ENCODE measurements at places on chromosomes 6 and 20. TPM values are rescaled to one million over a fixed set of nuclear protein-coding genes. Genes with fewer than 3 reads are reported as not detected.

GRCh38 chr6:40948570-40948969, 90.5 kb downstream of the UNC5CL start:
- DNase-seq, result peak; percentile 21

DNA sequence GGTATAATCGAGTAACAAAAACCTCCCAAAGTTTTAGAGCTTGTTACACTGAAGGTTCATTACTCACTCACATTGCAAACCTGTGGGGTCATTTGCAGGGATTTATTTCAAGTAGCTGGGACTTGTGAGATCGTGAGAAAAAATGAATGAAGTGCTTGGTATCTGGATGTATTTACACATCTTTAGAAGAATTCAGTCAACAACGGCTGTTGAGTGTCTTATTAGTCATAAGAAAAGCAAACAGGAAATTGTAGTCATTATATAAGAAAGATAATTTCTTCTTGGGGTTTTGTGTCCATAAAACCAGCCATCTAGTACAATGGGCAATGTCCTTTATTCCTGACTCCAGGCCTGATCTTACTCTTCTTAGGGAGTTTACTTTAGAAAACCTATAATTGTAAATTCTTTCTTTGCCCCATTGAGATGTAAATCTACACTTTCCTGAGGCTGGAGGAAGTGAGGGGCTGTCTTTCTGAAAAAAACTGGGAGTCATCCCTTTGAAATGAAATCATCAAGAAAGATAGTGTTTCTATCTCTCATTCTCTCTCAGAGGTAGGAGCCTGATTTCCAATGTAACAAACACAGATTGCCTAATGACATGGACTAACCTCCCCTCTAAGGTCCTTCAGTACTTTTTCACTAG, 202.5 kb upstream of the ASCC3 start:
- DNase-seq, result peak; percentile 57

Gene PLCB4
- 6.5 TPM for polyA plus RNA-seq

Gene RIMS4
- polyA plus RNA-seq, result 3.5 TPM

DNA sequence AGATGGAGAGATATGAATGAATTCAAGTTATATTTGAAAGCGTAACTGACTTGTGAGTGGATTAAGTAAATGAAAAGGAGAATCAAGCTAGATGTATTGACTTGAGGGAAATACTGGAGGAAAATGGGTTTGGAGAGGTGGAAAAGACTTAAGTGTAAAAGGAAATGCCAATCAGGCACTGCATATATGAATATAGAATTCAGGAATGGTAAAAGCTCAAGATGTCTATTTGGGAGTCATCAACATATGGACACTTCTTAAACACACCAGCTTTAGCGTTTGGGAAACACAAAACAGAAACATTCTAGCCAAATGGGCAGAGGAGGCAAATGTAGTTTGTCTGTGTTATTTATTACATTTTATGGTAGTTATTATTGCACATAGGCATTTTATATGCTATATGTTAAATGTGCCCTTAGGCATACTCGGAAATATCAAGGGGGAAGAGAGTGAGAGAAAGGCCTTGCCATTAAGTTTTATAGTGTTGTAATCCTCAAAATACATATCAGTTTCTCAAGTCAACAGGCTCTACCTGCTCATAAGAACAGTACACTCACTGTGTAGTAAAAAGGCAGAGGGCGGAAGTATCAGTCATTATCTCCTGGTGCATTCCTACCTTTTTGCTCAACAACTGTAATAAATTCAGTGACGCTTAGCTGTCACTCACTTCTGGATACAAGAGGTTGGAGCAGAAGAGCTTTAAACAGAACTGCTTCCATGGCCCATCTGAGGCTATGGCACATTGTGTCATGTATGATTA, 33.7 kb upstream of the ME1 start:
- no peak for DNase-seq

Gene DEFB129
- polyA plus RNA-seq, result not detected

Gene PRSS16
- 8.7 TPM for polyA plus RNA-seq

DNA sequence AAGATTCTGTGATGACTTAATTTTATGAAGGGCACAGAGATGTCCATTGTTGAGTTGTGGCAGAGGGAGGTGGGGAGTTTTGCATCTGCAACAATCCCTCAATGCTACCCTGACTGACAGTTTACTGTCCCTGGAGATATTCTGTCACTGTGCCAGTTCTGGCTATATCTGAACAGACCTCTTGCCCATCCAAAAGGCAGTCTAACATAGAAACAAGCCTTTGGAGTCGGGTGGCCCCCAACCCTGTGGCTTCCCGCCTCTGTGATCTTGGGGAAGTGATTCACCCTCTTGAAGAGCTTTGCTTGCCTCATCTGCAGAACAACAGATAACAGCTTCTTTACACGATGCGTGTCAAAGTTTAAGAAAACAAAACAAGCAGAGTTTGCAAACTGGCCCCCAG, 3.8 kb upstream of the E2F1 start:
- DNase-seq, result no peak

GRCh38 chr6:91094341-91094740, 507.5 kb upstream of the MAP3K7 start:
- DNase-seq, result no peak

DNA sequence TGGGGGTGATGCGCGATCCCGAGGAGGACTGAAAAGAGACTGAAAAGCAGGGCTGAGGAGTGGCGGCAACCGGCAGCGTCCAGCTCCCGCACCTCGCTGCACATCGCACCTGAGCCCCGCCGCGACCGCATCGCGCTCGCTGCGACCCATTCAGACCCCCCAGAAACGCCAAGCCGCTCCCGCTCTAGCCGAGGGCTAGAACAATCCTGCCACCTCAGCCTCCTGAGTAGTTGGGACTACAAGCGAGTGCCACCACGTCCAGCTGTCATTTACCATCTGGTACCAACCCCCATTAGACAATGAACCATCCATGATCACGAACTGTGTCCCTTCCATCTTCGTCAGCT, 33.2 kb downstream of the HLA-A start:
- DNase-seq, result no peak

GRCh38 chr20:61015602-61016001, 236.5 kb upstream of the CDH4 start:
- no peak for DNase-seq

DNA sequence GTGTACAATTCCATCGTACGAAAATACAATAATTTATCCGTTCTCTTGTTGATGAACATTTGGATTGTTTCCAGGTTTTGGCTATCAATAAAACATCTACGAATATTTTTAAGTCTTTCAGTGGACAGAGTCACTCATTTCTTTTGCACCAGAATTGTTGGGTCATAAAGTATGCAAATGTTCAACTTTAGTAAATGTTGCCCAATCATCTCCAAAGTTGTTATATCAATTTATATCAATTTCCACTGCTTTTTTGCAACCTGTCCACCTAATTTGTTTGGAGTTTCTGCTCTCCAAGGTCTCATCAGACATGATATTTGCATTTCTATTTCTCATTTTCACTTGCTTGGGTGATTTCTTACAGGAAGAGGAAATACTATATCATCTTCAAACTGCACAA, 10.5 kb downstream of the TMEM239 start:
- DNase-seq, result no peak

Gene LINC00237
- 2.0 TPM for polyA plus RNA-seq

DNA sequence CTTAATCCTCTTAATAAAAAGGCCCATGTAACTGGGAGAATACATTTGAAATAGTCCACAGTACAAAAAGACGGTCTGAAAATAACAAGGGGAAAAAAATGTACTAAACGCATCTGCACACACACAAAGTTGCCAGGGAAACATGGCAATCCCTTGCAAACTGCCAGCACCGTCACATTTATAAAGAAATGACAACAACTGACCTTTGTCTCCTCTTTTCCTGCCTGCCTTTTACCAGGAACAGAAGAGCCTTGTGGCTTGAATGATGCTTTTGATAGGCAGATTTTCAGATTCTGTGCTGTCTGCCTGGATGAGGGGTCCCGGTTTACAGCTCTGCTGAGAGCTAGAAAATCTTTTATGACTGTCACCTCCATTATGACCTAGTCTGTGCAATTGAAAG, 308.6 kb upstream of the ZFP64 start:
- peak; percentile 4 for DNase-seq

Gene BPIFB4
- not detected for polyA plus RNA-seq

All from GM23338 (cell line).